ENCODE measurements at places on chromosomes 6 and 20. TPM values are rescaled to one million over a fixed set of nuclear protein-coding genes. Genes with fewer than 3 reads are reported as not detected.

The GSTA3 gene
- total RNA-seq = not detected

The ARMH2 gene
- total RNA-seq = not detected

The CALHM6 gene
- 0.23 TPM for total RNA-seq

The CFAP61 gene
- total RNA-seq = not detected

The CST2 gene
- total RNA-seq = not detected

The LTB gene
- total RNA-seq = not detected

The EPPIN gene
- total RNA-seq = not detected

The PBOV1 gene
- not detected for total RNA-seq

The OPRM1 gene
- total RNA-seq = not detected

The EYA4 gene
- total RNA-seq = under 0.01 TPM

The TCEA2 gene
- 30.6 TPM for total RNA-seq

The KIF13A gene
- total RNA-seq = 42.8 TPM

The NFATC2 gene
- total RNA-seq = 0.60 TPM

The THBS2 gene
- total RNA-seq = 3,001 TPM

The VIP gene
- total RNA-seq = not detected

The DACT2 gene
- 0.82 TPM for total RNA-seq

The CENPB gene
- 147 TPM for total RNA-seq

The KIF6 gene
- 1.3 TPM for total RNA-seq

The MYB gene
- total RNA-seq = 3.8 TPM

The SH3BGRL2 gene
- total RNA-seq = 1.3 TPM

The VSTM2L gene
- total RNA-seq = 2.9 TPM

The ARFGEF2 gene
- 30.9 TPM for total RNA-seq

The IBTK gene
- 45.0 TPM for total RNA-seq

The IL17A gene
- total RNA-seq = not detected

The NNAT gene
- total RNA-seq = 0.23 TPM

The CD83 gene
- total RNA-seq = 0.45 TPM

The UNC93A gene
- total RNA-seq = not detected

The ZNF831 gene
- total RNA-seq = not detected

The JAG1 gene
- total RNA-seq = 126 TPM

The L3MBTL1 gene
- 4.4 TPM for total RNA-seq

The NCOA7 gene
- total RNA-seq = 119 TPM

The PKIB gene
- total RNA-seq = 0.45 TPM

The ENPP3 gene
- not detected for total RNA-seq

The RGS17 gene
- total RNA-seq = 12.7 TPM

The HLA-E gene
- total RNA-seq = 210 TPM

The IL20RA gene
- 0.12 TPM for total RNA-seq

The DTNBP1 gene
- 7.1 TPM for total RNA-seq

The PAK5 gene
- not detected for total RNA-seq

The BPIFB1 gene
- total RNA-seq = not detected

The MCCD1 gene
- total RNA-seq = not detected

Data from smooth muscle cell of the coronary artery (primary cell).